ENCODE measurements at places on chromosomes 4 and X. TPM values are rescaled to one million over a fixed set of nuclear protein-coding genes. Genes with fewer than 3 reads are reported as not detected.

DNA sequence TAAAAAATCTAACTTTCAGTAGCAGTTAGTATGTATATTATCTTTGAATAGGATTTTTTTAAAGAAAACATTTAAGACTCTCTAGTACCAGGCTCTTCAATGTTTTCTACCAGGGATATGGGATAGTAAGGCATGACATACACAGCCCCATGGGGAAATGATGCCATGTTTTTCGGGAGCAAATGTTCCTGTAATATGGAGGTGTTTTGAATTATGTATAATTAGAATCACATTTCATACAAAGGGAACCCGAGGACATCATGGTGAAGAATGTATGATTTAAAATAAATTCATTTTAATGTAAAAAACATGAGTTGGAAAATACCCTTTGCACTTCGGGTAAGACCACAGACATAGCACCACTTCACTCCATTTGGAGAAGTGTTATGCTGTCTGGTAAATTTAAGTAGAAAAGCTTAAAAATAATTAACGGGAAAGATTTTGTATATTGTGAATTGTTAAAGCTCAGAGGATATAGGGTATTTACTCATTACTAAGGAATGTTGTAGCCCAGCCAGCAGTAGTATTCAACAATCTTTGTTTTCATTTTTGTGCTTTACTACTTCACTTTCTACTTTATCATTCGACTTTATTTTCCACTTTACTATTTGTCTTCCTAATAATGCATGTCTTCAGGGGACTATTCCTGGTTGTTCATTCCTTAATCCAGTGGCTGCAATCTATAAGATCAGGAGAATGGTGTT lies 2050.7 kb downstream of the ARAP2 start:
- H3K27me3 ChIP-seq = no peaks in the 10 kb centered on the region
- H3K27ac ChIP-seq = no peak overlapping the region
- H3K36me3 ChIP-seq = no peaks in the 10 kb centered on the region
- no peak for DNase-seq

GRCh38 chrX:47194194-47194787 lies 662 bp downstream of the UBA1 start:
- no peaks in the 10 kb centered on the region for H3K27me3 ChIP-seq
- H3K27ac ChIP-seq = peak overlapping the region; percentile 99

GRCh38 chr4:168586926-168587325 lies 90.1 kb downstream of the PALLD start:
- DNase-seq = no peak
- H3K36me3 ChIP-seq = no peaks in the 10 kb centered on the region
- no peak overlapping the region for H3K4me3 ChIP-seq
- H3K4me1 ChIP-seq = peaks cover 47% of the 10 kb centered on the region
- peaks cover 8% of the 10 kb centered on the region for H3K27me3 ChIP-seq
- H3K27ac ChIP-seq = peak overlapping the region; percentile 55

- H3K4me3 ChIP-seq = no peak overlapping the region
- H3K27ac ChIP-seq = no peak overlapping the region
- H3K27me3 ChIP-seq = no peaks in the 10 kb centered on the region
Measured at GRCh38 chr4:167020410-167020809, 213.9 kb downstream of the SPOCK3 start.

DNA sequence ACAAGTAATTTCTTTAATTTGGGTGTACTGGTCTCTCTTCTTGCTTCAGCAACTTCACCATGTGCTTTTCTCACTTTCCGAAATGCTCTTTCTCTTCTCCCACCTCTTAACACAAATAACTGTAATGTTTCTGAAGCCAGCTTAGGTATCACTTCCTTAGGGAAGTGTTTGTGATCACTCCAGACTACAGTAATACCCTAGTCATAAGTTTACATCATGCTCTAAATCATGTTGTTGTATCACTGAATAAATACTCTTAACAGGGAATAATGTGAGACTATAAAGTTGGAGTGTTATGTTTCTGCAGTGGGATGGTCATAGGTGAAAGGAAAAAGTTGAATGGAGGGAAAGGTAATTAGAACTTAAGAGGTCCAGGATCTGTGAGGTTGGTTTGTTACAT lies 712.3 kb downstream of the C4orf33 start:
- H3K27me3 ChIP-seq = no peaks in the 10 kb centered on the region
- no peaks in the 10 kb centered on the region for H3K36me3 ChIP-seq
- no peak overlapping the region for H3K27ac ChIP-seq
- no peak overlapping the region for H3K4me3 ChIP-seq
- H3K4me1 ChIP-seq = no peaks in the 10 kb centered on the region
- no peak for DNase-seq

PARM1 gene
- total RNA-seq = 6.9 TPM

All from esophagus squamous epithelium (tissue), 5 donors.